ENCODE measurements at places on chromosomes 12 and 14. TPM values are rescaled to one million over a fixed set of nuclear protein-coding genes. Genes with fewer than 3 reads are reported as not detected.

The SLC25A47 gene
- not detected for total RNA-seq

The BMAL2 gene
- 137 TPM for total RNA-seq

DNA sequence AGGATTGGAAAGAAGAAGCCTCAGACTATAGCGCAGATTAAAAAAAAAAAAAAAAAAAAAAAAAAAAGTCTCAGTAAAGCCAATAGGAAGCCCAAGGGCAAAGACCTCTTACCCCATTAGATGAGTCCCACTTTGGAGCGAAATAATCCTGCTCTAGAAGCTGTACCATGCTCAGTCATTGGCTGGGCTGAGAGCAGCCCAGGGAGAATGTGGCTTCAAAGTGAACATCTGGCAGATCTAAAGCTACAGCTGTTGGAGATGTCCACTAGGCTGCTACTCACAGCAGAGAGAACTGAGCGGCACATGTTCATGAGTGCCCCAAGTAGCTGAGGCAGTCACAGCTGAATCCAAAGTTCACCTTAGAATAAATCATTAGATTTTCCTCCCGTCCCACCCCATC is 560.9 kb downstream of the MED13L start:
- DNase-seq: no peak

GRCh38 chr14:82387699-82388098 is 854.0 kb upstream of the SEL1L start:
- DNase-seq: no peak

All from PC-3 (cell line).